ENCODE measurements at places on chromosomes 16 and 17.
A peak's percentile ranks its signal among the peaks of the same experiment; 100 is the strongest.

- DNase-seq = peak; percentile 50
Observed at GRCh38 chr17:29172589-29172988, 7.6 kb downstream of the MYO18A start.

GRCh38 chr16:50652836-50653425 lies 28.2 kb downstream of the SNX20 start:
- no peak for DNase-seq

GRCh38 chr17:74801896-74802295 lies 25.8 kb upstream of the NAT9 start:
- no peak for DNase-seq

GRCh38 chr17:4782652-4783051 lies 3.5 kb downstream of the VMO1 start:
- no peak for DNase-seq

- no peak for DNase-seq
Observed at GRCh38 chr17:38907930-38908675, 17.3 kb upstream of the LASP1NB start.

GRCh38 chr17:49431743-49432142 lies 17.1 kb upstream of the PHB1 start:
- no peak for DNase-seq

DNA sequence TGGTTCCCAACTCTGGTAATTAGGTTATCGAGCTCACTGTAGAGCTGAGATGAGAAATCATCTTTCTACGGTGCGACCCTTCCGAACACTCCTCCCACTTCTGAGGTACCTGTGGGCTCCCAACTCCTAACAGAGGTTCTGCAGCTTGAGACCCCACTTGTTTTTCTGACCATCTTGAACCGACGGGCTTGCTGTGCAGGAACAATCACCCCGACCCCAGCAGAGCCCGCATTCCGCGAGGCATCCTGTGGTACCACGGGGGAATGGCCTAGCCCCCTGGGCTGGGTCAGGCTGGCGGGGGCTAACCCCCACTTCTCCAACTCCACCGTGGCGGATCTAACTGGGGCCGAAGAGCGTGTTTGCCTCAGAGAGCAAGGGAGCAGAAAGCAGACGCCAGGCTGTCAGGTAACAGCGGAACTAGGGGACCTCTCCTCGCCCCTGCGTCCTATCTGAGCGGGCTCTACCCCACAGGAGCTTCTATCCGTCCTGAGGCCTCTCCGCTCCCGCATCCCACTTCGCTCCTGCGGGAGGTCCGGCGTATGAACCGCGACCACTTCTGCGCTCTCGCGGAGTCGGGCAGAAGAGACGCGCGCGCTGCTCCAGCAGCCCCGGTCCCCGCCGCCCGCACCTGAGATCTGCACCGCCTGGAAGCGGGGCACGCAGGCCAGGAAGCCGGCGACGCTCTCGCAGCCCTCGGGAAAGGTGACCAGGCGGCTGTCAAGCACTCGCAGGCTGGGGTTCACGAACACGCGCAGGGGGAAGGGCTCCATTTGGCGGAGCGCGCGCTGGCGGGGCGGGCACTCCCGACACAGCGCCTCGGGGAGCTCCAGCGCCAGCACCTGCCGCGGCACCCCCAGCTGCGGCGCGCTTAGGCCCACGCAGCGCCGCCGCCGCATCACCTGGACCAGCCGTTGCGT lies 761 bp downstream of the PDF start:
- peak; percentile 76 for DNase-seq

DNA sequence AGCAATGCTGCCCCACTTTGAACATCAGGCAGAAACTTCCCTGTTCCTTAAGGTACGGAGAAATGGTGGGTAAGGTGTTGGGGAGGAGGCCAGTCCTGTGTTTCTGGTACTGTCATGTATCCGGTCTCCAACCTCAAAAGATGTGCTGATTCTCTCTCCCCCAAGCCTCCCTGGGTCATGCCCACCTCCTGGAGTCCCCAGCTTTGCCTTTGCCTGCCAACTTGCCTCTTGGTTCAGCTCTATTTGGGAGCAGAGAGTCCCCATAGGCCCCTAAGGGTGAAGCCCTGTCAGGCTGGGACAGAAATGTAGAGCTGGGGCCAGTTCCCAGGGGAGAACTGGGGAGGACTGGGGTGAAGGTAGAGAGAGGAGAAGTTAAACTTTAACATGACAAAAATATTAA lies 1.6 kb upstream of the TBX21 start:
- DNase-seq = no peak

DNA sequence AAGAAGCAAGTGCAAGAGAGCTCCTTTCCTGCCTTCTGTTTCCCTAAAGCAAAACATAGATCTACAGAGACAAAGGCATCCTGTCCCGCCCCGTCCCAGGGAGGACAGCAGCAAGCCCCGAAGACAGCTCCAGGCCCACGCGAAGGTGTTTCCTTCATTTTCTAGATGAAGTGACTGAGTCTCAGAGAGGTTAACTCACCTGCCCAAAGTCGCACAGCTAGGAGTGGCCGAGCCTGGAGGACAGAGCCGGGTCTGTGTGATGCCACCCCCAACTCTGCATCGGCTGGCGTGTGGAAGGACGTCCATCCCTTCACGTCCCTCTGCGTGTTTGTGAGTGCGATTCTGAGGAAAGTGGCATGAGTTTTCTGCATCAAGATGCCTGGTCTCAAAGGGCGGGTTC lies 187.2 kb upstream of the CHMP6 start:
- DNase-seq = no peak

- DNase-seq = no peak
Observed at GRCh38 chr17:35537601-35538141, at the start of gene SLFN12L. TSS of gene SLFN12L (minus strand) at chr17:35537678. CDS start at chr17:35522364, 15,314 bp downstream.

DNA sequence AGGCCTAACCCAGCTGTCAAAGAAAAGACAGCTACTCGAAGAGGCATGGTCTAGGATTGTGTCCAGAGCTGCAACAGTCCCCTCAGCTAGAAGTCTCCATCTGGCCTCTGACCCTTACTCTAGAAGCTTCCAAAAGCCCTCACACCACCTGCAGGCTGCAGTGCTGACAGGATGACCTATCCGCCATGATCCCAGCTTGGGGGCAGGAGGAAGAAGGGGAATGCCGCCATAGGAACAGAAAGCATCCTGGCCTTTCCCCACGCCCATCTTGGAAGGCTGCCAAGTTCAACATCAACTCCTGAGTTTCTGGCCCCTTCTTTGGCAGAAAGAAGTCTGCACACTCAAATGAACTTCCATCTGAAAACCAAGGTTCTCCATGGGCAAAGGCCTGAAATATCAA lies 3.1 kb upstream of the KRT36 start:
- no peak for DNase-seq

- DNase-seq = no peak
Observed at GRCh38 chr16:66695935-66696668, 441 bp downstream of the CMTM4 start.

DNA sequence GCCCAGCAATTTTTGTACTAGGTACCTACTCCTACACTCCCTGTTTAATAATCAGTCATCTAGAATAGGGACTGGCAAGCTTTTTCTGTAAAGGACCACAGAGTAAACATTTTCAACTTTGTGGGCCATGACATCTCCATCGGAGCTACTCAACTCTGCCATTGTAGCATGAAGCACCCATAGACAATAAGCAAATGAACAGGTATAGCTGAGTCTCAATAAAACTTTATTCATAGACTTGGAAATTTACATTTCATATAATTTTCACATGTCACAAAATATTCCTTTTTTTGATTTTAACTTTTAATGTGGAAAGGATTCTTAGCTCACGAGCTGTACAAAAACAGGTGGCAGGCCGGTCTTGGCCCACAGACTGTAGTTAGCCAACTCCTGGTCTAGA lies 345.8 kb downstream of the SOX9 start:
- no peak for DNase-seq

DNA sequence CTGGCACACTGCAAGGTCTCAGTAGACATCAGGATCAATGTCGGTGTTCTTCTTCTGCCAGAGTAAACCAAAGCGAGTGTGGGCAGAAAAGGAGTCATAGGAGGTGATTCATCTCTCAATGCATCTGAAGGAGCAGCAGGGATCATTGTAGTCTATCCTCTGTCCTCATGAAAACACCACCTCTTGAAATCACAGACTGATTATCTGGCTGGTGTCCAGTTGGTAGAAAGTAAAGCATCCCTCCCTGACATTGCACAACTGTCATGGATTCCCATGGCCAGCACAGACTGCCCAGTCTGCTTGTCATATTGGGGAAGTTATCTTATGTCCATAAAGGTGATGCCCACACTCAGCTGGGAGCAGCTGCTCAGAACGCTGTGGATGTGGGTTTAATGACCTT lies 74.1 kb downstream of the ABCC12 start:
- no peak for DNase-seq

DNA sequence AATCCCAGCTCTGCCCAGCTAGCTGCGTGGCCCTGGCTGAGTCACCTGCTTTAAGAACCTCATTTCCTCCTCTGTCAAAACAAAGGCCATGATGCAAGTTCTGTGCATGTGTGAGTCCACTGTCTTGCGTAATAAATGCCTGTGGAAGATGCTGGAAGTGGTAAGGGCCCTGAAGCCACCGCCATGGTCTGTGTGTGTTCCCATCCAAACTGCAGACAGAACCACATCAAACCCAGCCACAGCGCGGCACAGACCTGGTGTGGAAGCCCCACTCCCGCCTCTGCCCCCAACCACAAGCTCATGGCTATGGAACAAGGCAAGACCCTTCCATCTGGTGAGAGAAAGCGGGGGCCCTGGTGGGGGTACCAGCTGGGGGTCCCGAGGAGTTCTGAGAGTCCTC lies 26.0 kb downstream of the NECAB2 start:
- DNase-seq = peak; percentile 82

DNA sequence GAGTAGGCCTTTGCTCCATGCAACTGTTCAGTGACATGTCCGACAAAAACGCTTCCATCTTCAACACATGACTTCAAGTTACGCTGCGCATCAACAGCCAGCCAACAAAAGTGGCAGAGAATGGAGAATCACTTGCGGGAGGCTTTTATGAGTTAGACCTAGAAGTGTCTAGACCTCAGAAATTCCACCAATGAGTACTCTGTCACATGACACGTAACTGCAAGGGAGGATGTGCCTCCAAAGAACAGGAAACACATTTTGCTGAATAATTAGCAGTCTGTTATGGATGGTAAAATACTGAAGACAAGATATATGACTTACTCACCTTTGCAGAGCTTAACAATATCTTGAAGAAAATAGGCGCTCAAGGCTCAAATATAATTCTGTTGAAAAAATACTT lies 62.1 kb downstream of the MYO1D start:
- no peak for DNase-seq

DNA sequence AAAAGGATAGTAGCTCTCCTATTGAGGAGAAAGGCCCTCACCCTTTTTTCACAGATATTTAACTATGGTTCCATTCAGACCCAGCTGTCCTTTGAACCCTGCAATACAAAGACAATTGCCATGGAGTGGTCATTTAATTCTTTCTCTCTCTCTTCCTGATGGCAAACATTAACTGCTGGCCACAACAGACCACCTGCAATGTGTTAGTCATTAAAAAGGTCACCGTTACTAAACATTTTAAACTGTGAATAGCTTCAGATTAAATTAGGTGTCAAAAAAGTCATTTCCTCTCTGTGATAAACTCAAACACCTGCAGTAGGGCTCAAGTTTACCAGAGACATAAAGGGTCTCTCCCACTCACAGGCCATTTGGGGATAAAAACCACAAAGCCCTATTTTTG lies 697.2 kb downstream of the TOX3 start:
- no peak for DNase-seq

- no peak for DNase-seq
Observed at GRCh38 chr16:20904507-20905081, 4.0 kb downstream of the LYRM1 start.

GRCh38 chr16:58651965-58652348 lies 22.3 kb upstream of the CNOT1 start:
- no peak for DNase-seq

DNA sequence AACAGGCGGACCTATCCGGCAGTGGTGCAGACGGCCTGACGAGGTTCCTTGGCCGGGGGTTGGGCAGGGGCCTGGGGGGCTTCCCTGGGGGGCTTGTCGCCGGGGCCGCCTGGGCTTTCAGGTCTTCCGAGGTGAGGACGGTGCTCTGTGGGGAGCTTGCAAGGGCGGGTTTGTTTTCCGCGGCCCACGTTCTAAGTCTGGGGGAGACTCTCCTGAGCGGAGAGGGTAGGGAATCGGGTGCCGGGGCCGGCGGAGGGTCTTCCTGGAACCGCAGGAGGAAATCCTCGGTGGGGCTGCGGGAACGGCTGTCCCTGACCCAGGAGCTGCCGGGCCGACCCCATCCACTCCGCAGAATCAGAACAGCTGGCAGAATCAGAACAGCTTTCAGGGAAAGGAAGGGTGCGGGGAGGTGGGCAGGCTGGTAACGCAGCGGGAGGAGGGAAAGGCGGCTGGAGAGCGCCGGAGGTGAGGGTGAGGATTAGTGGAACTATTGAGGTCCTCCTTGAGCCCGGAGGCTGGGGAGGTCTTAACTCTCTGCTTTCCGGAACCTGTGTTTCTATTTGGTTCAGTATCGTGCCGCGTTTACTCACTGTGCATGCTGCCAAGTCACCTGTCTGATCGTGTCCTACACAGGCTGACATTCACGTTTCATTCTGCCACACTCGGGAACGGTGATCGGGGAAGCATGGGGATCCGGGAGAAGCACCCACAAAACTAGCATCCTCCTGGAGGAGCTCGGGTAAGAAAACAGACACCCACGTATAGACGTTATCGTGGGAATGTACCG lies 28.9 kb downstream of the CPSF4L start:
- DNase-seq = peak; percentile 77

GRCh38 chr17:41784207-41784744 lies 2.2 kb downstream of the JUP start:
- no peak for DNase-seq

DNA sequence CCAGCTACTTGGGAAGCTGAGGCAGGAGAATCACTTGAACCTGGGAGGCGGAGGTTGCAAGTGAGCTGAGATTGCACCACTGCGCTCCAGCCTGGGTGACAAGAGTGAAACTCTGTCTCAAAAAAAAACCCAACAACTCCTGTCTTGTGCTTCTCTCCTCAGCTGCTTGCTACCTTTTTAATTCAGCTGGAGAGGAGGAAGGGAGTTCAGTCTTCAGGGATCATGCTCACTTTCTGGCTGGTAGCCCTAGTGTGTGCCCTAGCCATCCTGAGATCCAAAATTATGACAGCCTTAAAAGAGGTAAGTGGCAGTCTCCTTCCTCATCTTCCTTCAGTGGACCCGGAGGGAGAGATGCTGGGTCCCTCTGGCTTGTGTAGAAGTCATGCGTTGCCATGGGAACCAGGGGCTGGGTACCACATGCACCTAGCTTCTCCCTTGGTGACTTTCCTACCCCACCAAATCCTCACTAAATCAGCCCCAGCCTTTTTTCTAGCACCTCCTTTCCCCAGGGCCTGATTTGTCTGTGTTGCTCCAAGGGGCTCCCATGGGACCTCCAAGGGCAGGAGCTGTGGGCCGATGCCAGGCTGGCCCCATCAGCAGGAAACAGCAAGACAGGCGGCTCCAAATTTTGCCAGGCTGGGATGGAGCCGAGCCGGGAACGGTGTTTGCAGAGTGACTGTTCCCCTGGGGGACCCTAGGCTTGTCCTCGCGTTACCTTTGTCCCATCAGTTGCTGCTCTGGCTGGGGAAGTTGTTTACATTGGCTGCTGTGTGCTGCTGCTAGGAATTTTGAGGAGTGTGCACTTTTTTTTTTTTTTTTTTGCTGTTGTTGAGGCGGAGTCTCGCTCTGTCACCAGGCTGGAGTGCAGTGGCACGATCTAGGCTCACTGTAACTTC lies 65.2 kb downstream of the ABCC1 start:
- DNase-seq = no peak

- DNase-seq = no peak
Observed at GRCh38 chr17:52410781-52411180, 252.3 kb upstream of the CA10 start.

All from cardiac septum (tissue), 1 donor.